ENCODE measurements at places on chromosomes 1 and 21.
A peak's percentile ranks its signal among the peaks of the same experiment; 100 is the strongest.

DNA sequence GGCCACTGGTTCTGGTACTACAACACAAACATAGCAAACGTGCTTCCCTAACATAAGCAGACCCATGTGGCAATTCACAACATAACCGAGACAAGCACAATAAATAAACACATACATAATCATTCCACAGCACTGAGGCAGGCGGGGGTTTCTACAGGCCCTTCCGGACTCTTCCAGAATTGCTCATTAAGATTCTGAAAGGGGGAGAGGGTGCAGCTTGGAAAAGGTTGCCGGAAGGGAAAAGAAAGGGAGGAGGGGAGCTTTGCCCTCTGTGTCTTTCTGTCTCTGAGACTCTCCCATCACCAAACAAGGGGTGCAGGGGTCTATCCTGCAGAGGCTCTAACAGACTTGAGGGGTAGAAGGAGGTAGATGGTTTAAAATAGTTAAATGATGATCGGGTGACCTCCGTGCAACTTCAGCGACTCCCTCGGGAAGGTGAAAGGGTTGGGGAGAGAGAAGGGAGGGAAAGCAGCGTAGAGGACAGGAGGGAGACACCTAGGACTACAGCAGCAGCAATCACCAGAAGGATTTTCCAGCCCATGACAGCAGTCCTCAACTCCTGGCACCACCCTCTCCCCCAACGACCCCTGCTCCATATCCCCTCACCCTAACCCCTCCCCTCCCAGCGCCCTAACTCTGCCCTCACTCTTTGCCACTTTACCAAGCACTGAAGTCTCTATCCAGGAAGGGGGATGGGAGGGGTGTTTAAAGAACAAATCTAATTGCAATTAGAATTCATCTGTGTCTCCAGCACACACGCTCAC is 365.5 kb upstream of the ESRRG start:
- DNase-seq, result no peak

GRCh38 chr1:229572286-229572685 is 13.8 kb upstream of the ABCB10 start:
- no peak for DNase-seq

GRCh38 chr1:30875916-30876315 is 32.6 kb downstream of the SDC3 start:
- DNase-seq, result no peak

GRCh38 chr1:107530543-107530942 is 389.7 kb downstream of the NTNG1 start:
- no peak for DNase-seq

GRCh38 chr1:70504821-70505193 is 93.7 kb downstream of the CTH start:
- DNase-seq, result no peak

DNA sequence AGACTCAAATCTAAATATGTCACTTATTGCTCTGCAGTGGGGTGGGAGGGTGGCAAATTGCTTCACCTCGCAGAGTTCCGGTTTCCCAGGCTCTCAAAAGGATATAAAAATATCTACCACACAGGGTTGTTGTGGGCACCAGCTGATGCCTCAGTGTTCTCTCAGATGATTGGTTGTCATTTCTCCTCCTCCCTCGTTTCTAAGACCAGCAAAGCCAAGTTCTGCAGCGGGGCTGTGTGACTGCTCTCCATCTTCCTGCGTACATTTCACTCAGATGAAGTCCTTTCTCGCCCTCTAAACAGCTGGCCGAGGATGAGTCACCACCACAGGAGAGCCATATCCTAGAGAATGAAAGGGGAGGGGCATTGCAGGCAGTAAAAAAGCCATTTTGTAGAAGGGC is 35.0 kb upstream of the VWA5B1 start:
- DNase-seq, result peak; percentile 3

DNA sequence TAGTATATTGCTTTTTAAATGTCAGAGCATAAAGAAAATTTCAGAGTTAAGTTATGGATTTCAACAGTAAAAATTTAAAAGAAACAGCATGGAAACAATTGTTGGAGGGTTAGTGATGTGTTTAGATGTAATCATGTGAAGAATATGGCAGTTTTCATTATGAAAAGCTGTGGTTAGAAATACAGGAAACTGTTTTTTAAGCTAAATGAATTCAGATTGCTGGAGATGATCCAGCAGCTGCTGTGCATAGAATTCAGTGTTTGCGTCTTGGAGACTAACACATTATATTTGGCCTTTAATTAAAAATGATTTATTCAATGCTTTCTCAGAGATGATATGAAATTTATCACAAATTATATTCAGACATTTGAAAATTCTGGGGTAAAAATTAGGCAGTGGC is 273.6 kb upstream of the LRRC7 start:
- DNase-seq, result no peak

- DNase-seq, result no peak
These were observed 10.7 kb downstream of the ARMH1 start for GRCh38 chr1:44685218-44685617.

GRCh38 chr1:80417671-80418070 is 1383.1 kb upstream of the ADGRL2 start:
- no peak for DNase-seq

DNA sequence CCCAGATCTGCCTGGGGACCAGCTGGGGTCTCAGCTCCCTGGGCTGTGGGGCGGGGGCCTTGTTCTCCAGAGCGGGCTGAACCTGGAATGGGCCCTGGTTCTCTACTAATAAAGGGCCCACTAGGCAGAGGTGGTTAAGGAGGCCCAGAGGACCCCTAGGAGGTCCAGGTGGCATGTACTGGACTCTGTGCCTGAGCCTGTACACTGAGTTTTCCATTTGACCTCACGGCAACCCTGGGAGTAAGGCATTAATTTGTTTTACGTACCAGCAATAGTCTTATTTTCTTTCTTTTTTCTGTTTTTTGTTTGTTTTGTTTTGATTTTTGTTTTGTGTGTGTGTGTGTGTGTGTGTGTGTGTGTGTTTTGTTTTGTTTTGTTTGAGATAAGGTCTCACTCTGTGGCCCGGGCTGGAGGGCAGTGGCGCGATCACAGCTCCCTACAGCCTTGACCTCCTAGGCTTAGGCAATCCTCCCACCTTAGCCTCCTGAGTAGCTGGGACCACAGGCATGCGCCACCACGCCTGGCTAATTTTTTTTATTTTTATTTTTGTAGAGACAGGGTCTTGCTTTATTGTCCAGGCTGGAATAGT is 19.6 kb upstream of the FAM131C start:
- DNase-seq, result no peak

Measured in CD4-positive, alpha-beta T cell treated with Interleukin-10 for 1 hour (primary cell).